ENCODE measurements at places on chromosomes 3 and 15. TPM values are rescaled to one million over a fixed set of nuclear protein-coding genes. Genes with fewer than 3 reads are reported as not detected.

The NRROS gene
- 3.0 TPM for total RNA-seq

The PPARG gene
- 3.6 TPM for total RNA-seq

The TMEM212 gene
- total RNA-seq = not detected

The SKOR1 gene
- total RNA-seq = 0.25 TPM

The BRPF1 gene
- total RNA-seq = 16.1 TPM

The FAM81A gene
- total RNA-seq = 1.2 TPM

The TRAT1 gene
- not detected for total RNA-seq

The SLC12A8 gene
- 0.93 TPM for total RNA-seq

The MUC20 gene
- 1.4 TPM for total RNA-seq

The TNFSF10 gene
- total RNA-seq = 18.6 TPM

The PFN2 gene
- total RNA-seq = 309 TPM

The TAGLN3 gene
- not detected for total RNA-seq

The WDR93 gene
- total RNA-seq = not detected

The MORC1 gene
- not detected for total RNA-seq

The TRH gene
- total RNA-seq = not detected
